ENCODE measurements at places on chromosomes 4 and X. TPM values are rescaled to one million over a fixed set of nuclear protein-coding genes. Genes with fewer than 3 reads are reported as not detected.

GRCh38 chr4:39591290-39591689, 47.4 kb downstream of the SMIM14 start:
- no peak for DNase-seq
- H3K27me3 ChIP-seq = no peaks in the 10 kb centered on the region
- H3K36me3 ChIP-seq = no peaks in the 10 kb centered on the region
- H3K4me3 ChIP-seq = no peak overlapping the region
- no peak overlapping the region for H3K27ac ChIP-seq
- H3K4me1 ChIP-seq = no peaks in the 10 kb centered on the region

GRCh38 chrX:40202456-40202855, 104.7 kb upstream of the BCOR start:
- peak overlapping the region; percentile 88 for H3K27ac ChIP-seq
- peaks cover 25% of the 10 kb centered on the region for H3K4me1 ChIP-seq
- DNase-seq = peak; percentile 53
- no peaks in the 10 kb centered on the region for H3K27me3 ChIP-seq
- no peak overlapping the region for H3K4me3 ChIP-seq
- H3K36me3 ChIP-seq = no peaks in the 10 kb centered on the region

- no peak overlapping the region for H3K27ac ChIP-seq
- H3K36me3 ChIP-seq = peaks cover 39% of the 10 kb centered on the region
- H3K4me3 ChIP-seq = no peak overlapping the region
- DNase-seq = no peak
- no peaks in the 10 kb centered on the region for H3K27me3 ChIP-seq
These were observed 11.3 kb downstream of the SNX12 start for GRCh38 chrX:71056867-71057266.

GRCh38 chr4:140238351-140239056, 84.5 kb upstream of the MAML3 start:
- H3K36me3 ChIP-seq = peaks cover 2% of the 10 kb centered on the region
- H3K4me3 ChIP-seq = no peak overlapping the region
- H3K27me3 ChIP-seq = peaks cover 8% of the 10 kb centered on the region
- no peak for DNase-seq

GRCh38 chrX:65667503-65668376, at the start of gene MSN:
TSS of gene MSN (plus strand) at chrX:65667654. CDS start at chrX:65667842, 188 bp downstream.
- peaks cover 36% of the 10 kb centered on the region for H3K4me1 ChIP-seq
- peak within 1 kb of the TSS; percentile 92 for H3K27ac ChIP-seq
- peaks cover 43% of the 10 kb centered on the region for H3K36me3 ChIP-seq
- DNase-seq = peak; percentile 71
- H3K27me3 ChIP-seq = no peaks in the 10 kb centered on the region

- no peak overlapping the region for H3K27ac ChIP-seq
- H3K27me3 ChIP-seq = no peaks in the 10 kb centered on the region
- no peaks in the 10 kb centered on the region for H3K4me1 ChIP-seq
- no peak for DNase-seq
- no peaks in the 10 kb centered on the region for H3K36me3 ChIP-seq
These were observed 117.2 kb upstream of the DDX53 start for GRCh38 chrX:22882543-22882942.

GRCh38 chrX:70452143-70452733, 7.6 kb downstream of the DLG3 start:
- H3K27me3 ChIP-seq = no peaks in the 10 kb centered on the region
- peaks cover 41% of the 10 kb centered on the region for H3K4me1 ChIP-seq
- H3K27ac ChIP-seq = peak overlapping the region; percentile 85
- H3K4me3 ChIP-seq = peak overlapping the region; percentile 74

DNA sequence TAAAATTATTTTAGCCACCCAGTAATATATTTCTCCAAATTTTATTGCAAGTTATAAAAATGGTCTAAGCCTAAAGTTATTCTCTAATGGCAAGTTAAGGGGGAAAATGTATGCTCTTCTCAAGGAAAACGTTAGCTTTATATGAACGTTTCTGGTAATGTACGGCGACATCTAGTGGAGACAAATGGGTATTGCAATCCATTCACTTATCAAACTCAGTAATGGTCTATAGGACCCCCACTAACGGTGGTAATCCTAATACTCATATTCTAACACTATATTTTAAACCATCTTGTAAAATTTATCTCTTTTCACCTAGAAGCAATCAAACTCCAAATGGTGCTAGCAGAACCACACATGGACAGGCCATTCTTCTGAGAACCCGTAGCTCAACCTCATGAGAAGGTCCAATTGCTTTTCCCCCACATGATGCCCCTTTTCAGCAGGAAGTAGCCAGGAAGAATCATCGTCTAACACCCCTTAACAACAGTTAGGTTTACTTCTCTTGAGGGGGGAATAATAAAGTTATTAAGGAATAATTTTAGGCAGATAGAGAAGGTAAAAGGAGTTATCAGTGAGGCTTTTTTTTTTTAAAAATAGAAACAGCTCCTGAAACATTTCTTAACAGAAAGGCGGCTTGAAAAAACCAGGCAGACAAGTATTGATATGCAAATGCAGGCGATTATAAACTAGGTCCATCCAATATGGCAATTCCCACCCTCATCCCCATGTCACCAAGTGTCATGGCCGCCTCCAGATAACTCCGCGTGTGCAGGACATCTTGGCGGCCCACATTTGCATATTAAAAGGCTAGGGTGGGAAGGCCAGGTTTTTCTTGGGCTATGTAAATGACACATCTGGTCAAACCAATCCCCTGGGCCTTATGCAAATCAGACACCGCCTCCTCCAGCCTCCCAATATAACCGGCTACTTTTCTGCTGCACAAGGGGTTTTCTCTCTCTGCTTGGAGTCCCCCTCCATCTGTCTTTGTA, 35.0 kb downstream of the NUDT11 start:
- no peaks in the 10 kb centered on the region for H3K4me1 ChIP-seq
- DNase-seq = peak; percentile 13
- no peak overlapping the region for H3K27ac ChIP-seq

DNA sequence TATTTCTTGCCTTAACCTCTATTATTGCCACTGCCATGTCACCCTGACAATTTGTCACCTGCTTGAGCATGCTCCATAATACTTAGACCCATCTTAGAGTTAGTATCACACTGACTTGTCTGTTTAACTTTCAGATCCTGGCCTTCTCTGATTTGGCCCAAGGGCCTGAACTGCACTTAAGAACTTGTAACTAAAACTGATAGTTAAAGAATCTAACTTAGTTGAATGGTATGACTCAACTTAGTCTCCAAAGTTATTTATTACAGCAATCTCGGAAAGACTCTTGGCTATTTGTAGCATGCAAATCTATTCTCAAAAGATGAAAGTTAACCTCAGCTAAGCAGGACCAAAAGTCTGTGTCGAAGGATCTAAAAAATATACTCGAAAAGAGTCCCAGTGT, 72.3 kb downstream of the IGSF1 start:
- H3K36me3 ChIP-seq = no peaks in the 10 kb centered on the region
- H3K27ac ChIP-seq = no peak overlapping the region
- H3K4me1 ChIP-seq = no peaks in the 10 kb centered on the region
- DNase-seq = no peak

DNA sequence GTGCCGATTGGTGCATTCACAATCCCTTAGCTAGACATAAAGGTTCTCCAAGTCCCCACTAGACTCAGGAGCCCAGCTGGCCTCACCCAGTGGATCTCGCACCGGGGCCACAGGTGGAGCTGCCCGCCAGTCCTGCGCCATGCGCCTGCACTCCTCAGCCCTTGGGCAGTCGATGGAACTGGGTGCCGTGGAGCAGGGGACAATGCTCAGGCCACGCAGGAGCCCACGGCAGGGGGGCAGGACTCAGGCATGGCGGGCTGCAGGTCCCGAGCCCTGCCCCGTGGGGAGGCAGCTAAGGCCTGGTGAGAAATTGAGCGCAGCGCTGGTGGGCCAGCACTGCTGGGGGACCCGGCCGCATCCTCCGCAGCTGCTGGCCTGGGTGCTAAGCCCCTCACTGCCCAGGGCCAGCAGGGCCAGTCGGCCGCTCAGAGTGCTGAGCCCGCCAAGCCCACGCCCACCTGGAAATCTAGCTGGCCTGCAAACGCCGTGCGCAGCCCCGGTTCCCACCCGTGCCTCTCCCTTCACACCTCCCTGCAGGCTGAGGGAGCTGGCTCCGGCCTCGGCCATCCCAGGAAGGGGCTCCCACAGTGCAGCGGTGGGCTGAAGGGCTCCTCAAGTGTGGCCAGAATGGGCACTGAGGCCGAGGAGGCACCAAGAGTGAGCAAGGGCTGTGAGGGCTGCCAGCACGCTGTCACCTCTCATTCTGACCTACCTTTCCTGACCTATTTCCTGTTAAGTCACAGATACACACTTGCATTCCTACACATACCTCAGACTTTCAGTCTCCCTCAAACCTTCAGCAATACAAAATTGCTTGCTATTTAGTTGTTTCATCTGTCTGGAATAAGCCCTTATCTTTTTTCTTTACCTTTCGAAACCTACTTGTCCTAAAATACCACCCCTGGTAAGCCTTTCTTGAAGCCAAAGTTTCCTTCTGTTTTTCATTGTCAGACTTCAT, 20.7 kb downstream of the UBE2K start:
- peaks cover 28% of the 10 kb centered on the region for H3K36me3 ChIP-seq
- peak overlapping the region; percentile 2 for H3K27ac ChIP-seq
- no peak for DNase-seq

- no peak overlapping the region for H3K4me3 ChIP-seq
- no peaks in the 10 kb centered on the region for H3K4me1 ChIP-seq
- H3K36me3 ChIP-seq = no peaks in the 10 kb centered on the region
- H3K27me3 ChIP-seq = no peaks in the 10 kb centered on the region
These were observed 449.1 kb downstream of the FAM133A start for GRCh38 chrX:94123062-94123461.

DNA sequence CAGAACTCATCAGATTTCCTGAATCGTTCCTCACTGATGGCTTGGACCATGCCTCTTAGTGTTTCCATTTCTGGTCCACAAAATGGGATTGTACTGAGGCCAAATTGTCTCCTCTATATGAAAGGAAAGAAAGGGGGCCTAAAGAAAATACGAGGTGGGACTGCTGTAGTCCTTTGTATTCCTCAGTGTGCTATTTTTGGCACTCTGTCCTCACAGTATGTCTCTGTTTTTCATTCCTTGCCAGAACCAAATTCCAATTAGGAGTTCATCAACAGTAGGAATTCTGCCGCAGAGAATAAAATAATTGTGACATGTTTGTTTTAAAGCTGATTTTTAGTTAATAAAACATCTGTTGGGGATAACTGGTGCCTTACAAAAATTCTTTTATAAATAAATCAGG, 515.7 kb downstream of the SMARCA1 start:
- no peak overlapping the region for H3K4me3 ChIP-seq
- no peaks in the 10 kb centered on the region for H3K36me3 ChIP-seq
- no peak overlapping the region for H3K27ac ChIP-seq

DNA sequence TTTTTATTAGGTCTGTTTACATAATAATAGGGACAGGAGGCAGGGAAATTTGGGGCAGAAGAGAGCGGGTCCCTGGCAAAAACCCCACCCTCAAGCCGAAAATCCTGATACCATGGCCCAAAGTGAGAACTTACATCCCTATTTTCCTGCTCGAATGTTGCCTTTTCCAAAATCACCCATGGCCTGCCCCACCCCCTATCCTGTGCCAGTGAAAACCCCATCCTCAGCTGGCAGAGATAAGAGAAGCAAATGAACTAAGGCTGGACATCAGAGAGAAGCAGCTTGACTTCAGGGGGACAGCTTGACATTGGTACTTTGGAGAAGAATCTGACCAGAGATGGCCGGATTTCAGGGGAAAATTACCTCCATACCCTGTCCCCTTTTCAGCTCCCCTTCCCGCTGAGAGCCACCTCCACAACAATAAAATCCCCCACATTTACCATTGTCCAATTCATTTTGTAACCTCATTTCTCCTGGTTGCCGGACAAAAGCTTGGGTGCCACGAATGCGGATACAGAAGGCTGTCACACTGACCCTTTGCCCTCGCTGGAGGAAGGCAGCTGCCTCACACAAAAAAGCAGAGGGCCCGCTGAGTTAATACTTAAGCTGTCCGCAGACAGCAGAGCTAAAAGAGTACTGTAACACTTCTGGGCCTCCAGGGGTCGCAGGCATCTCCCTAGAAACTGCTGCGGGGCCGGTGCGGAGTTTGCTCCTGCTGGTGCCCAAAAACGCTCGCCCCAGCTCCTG, 196.2 kb downstream of the SNCA start:
- H3K4me3 ChIP-seq = no peak overlapping the region
- DNase-seq = peak; percentile 17
- peaks cover 2% of the 10 kb centered on the region for H3K4me1 ChIP-seq
- H3K27me3 ChIP-seq = peaks cover 14% of the 10 kb centered on the region
- no peak overlapping the region for H3K27ac ChIP-seq
- no peaks in the 10 kb centered on the region for H3K36me3 ChIP-seq

DNA sequence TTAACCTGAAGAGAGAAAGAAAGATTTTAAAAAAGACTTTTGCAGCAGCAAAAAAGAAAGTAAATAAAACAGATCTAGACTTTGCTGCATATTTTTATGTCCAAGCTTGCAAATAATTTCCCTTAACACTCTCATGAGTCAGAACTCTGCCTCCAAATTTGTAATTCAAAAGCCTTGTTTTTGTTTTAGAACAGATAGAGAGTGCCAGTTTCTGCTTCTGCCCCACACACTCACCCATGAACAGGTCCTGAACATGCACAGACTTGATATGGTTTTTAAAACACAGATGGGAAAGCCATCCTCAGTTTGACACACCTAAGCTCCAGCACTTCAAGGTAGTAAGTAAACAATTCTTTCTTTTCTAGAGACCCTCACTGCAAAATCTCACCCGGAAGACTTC, 39.7 kb upstream of the VCX3B start:
- H3K27ac ChIP-seq = no peak overlapping the region
- H3K4me1 ChIP-seq = no peaks in the 10 kb centered on the region
- H3K4me3 ChIP-seq = no peak overlapping the region
- H3K36me3 ChIP-seq = no peaks in the 10 kb centered on the region
- no peaks in the 10 kb centered on the region for H3K27me3 ChIP-seq

DNA sequence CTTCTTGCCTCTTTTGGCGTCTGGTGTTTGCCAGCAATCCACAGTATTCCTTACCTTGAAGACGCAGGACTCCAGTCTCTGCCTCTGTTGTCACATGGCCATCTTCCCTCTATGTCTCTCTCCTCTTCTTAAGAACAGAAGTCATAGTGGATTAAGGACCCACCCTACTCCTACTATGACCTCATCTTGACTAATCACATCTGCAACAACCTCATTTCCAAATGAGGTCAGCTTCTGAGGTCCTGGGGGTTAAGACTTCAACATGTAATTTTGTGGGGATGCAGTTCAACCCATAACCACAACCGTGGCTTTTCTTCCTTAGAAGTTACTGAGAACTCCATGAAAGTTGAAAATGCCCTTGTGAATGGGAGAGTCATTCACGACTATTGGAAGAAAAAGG, 23.3 kb downstream of the TLR8 start:
- no peak for DNase-seq
- H3K4me3 ChIP-seq = no peak overlapping the region
- H3K36me3 ChIP-seq = no peaks in the 10 kb centered on the region
- H3K27ac ChIP-seq = no peak overlapping the region
- no peaks in the 10 kb centered on the region for H3K4me1 ChIP-seq

GRCh38 chrX:2677764-2678163, 13.3 kb upstream of the CD99 start:
- H3K4me3 ChIP-seq = no peak overlapping the region
- no peak for DNase-seq
- no peaks in the 10 kb centered on the region for H3K4me1 ChIP-seq
- no peaks in the 10 kb centered on the region for H3K27me3 ChIP-seq
- peaks cover 2% of the 10 kb centered on the region for H3K36me3 ChIP-seq

- no peak overlapping the region for H3K4me3 ChIP-seq
- H3K27ac ChIP-seq = no peak overlapping the region
- no peak for DNase-seq
- no peaks in the 10 kb centered on the region for H3K36me3 ChIP-seq
These were observed 21.8 kb upstream of the CTSO start for GRCh38 chr4:155975511-155975910.

The ZBED1 gene
- total RNA-seq = 36.5 TPM

The CC2D2A gene
- not detected for total RNA-seq

The ADAM29 gene
- total RNA-seq = not detected

The USP27X gene
- 2.4 TPM for total RNA-seq

The FAM156A gene
- total RNA-seq = 25.7 TPM

The AVPR2 gene
- total RNA-seq = not detected

The CD40LG gene
- total RNA-seq = 139 TPM

Data from activated CD4-positive, alpha-beta T cell treated with anti-CD3 and anti-CD28 coated beads, Interleukin-2, amount 10 ng/mL, durations not matched to agents 7 days and 5 days (primary cell).